ENCODE measurements at places on chromosomes 6 and 20. TPM values are rescaled to one million over a fixed set of nuclear protein-coding genes. Genes with fewer than 3 reads are reported as not detected.

GRCh38 chr6:27078734-27079357 lies 168.7 kb upstream of the PRSS16 start:
- no peak for DNase-seq

DNA sequence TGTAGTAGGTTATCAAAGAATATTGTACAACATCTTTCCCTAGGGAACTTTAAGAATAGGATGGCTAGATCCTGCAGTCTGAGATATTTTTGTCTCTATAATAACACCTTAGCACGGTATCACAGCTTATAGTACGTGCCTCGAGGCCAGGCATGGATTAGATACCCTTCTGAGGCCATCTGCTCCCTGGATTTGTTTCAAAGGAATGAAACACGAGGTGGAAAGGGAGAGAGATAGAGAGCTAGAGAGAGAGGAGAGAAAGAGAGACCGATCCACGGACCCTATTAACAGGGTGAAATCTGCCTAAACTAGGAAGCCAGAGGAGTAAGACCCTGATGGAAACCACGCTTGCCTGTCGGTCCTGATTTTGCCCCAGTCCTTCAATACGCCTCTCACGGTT lies 92.5 kb downstream of the CD83 start:
- no peak for DNase-seq

GRCh38 chr6:163695414-163695864 lies 280.9 kb downstream of the QKI start:
- no peak for DNase-seq

GRCh38 chr6:122140031-122140430 lies 259.4 kb upstream of the HSF2 start:
- DNase-seq: no peak

The PRL gene
- total RNA-seq: not detected

- DNase-seq: no peak
Measured at GRCh38 chr6:46376562-46377061, 114.6 kb downstream of the RCAN2 start.

- no peak for DNase-seq
Measured at GRCh38 chr6:22596011-22596410, 26.6 kb downstream of the HDGFL1 start.

DNA sequence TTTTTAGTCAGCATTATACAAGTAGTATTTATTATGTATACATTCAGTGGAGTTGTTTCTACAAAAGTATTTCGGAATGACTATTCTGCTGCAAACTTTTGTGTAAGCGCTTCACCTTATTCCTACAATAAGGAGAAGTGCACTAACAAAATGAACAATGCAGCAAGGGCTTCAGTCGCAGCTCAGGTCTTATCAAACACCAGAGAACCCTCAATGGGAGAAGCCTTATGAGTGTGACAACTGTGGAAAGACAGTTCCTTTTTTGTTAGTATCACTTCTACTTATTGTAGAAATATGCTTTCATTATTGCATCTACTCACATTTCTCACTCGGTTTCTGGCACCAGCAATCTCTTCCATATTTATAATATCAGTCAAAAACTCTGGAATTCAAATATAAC lies 18.8 kb downstream of the ZKSCAN3 start:
- no peak for DNase-seq

- DNase-seq: no peak
Measured at GRCh38 chr20:25276533-25277050, 28.7 kb downstream of the PYGB start.

GRCh38 chr6:72267470-72267869 lies 354.4 kb upstream of the KCNQ5 start:
- DNase-seq: no peak

GRCh38 chr6:142945446-142946180 lies 637 bp upstream of the HIVEP2 start:
- no peak for DNase-seq

The TRIM15 gene
- not detected for total RNA-seq

DNA sequence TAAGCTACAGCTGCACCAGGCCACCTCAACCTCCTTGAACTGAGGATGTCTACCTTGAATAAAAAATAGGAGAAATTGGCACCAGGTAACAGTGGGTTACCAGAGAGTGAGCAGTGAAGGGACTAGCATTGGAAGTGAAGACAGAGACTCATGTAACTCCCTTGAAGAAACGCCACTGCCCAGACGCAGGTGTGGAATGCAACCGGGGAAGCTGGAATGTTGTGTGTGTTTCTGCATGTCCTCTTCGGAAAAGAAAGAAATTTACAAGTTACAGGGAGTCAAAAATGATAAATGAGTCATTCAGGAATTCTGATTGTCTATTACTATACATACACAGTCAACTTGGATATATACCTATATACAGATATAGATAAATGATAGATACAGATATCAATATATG lies 514.7 kb upstream of the AGPAT4 start:
- no peak for DNase-seq

DNA sequence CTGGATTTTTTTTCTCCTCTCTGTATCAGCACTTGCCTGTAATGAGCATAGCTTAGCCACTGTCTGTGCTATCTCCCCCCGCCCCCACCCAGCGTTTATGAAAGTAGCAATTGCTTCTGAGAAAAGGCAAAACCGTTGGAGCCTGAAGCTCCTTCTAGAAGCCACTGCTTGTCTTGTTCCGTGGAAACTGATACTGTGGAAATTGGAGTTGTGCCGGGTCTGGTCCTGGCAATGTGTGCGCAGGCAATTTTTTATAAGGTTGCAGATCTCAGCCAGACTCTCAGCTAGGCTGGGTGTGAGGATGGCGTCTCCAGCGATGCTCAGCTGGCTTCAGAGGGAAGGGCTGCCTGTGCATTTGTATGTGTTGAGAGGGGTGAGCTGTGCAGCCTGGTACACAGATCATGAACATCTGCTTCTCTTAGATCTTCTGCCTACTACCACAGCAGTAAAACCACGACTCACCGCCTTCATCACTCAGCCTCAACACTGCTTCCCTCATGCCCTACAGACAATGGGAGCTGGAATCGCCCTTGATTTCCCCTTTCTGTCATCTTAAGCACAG lies 72.4 kb upstream of the GTSF1L start:
- no peak for DNase-seq

The SNTA1 gene
- 295 TPM for total RNA-seq
